ENCODE measurements at places on chromosomes 7 and 10. TPM values are rescaled to one million over a fixed set of nuclear protein-coding genes. Genes with fewer than 3 reads are reported as not detected.

C7orf57 gene
- total RNA-seq, result 0.66 TPM

MSMB gene
- total RNA-seq, result not detected

GTPBP4 gene
- total RNA-seq, result 147 TPM

FAM20C gene
- total RNA-seq, result 3.6 TPM

HABP2 gene
- total RNA-seq, result not detected

ZPBP gene
- total RNA-seq, result 0.22 TPM

TES gene
- 58.4 TPM for total RNA-seq

DNA sequence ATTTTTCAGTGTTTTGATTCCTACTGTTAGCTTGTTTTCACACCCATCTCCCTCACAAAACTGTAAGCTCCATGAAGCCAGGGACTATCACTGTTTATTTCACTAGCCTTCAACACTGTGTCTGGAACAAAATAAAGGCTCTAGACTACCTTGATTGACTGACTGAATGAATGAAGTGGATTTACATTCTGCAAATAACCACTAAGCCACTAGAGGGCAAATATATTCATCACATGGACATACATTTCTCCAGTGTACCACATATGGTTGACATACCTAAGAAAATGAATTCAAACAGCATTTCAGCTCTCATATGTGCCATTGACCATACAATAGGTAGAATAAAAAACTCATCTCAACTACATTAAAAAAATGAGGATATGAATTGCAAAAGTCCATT is 185.9 kb downstream of the RAB11FIP2 start:
- H3K4me1 ChIP-seq, result no peaks in the 10 kb centered on the region
- no peaks in the 10 kb centered on the region for H3K27me3 ChIP-seq
- H3K4me3 ChIP-seq, result no peak overlapping the region
- no peaks in the 10 kb centered on the region for H3K36me3 ChIP-seq

DNA sequence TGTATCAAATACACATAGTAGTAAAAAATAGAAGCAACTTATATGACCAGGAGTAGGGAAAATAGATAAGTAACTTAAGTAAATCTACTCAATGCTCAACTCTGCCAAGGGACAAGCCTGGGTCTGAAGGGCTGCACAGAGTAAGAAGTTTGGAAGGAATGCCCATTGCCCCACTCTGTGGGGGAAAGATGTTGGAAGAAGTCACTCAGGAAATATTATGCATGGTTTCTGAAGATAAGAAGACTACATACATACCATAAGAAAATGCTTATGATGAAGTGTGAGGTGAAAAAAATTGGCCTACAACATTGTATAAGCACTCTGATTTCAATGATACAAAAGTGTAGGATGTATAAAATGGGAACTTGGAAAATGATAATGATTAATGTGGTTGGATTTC is 54.0 kb downstream of the LAMB4 start:
- H3K36me3 ChIP-seq, result no peaks in the 10 kb centered on the region
- no peak overlapping the region for H3K4me3 ChIP-seq
- no peak overlapping the region for H3K27ac ChIP-seq
- H3K4me1 ChIP-seq, result no peaks in the 10 kb centered on the region

GRCh38 chr10:80684259-80684658 is 146.6 kb downstream of the SH2D4B start:
- no peak overlapping the region for H3K27ac ChIP-seq
- no peaks in the 10 kb centered on the region for H3K27me3 ChIP-seq
- no peak for DNase-seq
- no peaks in the 10 kb centered on the region for H3K4me1 ChIP-seq

- no peaks in the 10 kb centered on the region for H3K27me3 ChIP-seq
- no peaks in the 10 kb centered on the region for H3K36me3 ChIP-seq
- H3K4me3 ChIP-seq, result no peak overlapping the region
- no peak for DNase-seq
These were observed 28.3 kb downstream of the ABCB4 start for GRCh38 chr7:87447116-87447635.

DNA sequence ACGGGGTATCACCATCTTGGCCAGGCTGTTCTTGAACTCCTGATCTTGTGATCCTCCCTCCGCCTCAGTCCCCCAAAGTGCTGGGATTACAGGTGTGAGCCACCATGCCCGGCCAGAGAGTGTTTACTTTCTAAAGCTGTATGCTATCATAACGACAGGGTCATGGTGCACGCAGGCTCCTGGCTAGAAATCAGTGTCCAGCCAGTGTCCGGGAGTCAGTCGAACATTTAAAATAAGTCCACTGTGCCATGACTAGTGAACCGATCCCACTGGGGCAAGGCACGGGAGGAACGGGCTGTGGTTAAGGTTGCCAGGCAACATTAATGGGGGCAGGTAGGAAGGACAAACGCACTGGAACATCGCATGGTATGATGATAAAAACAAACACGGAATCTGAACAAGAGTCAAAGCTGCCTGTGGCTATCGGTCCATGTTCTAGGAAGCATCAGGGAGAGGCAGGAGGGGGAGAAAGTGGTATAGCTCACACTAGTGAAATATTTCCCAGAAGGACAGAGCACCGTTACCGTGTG is 89.0 kb upstream of the SEPHS1 start:
- H3K4me1 ChIP-seq, result peaks cover 15% of the 10 kb centered on the region
- no peak for DNase-seq
- no peaks in the 10 kb centered on the region for H3K36me3 ChIP-seq
- peaks cover 13% of the 10 kb centered on the region for H3K27me3 ChIP-seq

DNA sequence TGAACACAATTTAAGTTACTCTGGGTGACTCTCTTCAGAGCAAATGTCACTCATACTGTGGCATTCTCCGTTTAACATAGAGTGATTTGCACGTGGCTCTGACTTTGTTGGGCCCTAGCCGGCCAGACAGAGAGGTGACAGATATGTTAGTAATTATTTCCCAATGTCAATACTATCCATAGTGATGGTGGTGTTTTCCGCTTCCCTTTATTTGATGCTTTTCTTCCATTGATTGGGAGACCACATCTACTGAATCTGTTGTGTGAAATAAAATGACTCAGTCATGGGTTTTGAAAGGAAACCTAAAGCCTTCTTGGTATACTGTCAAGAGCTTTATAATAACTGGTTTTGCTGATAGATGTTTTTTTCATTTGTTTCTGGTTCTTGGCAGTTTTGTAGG is 7.4 kb downstream of the AVL9 start:
- no peak overlapping the region for H3K4me3 ChIP-seq
- no peak for DNase-seq
- H3K27ac ChIP-seq, result no peak overlapping the region
- no peaks in the 10 kb centered on the region for H3K27me3 ChIP-seq

Measured in CD8-positive, alpha-beta memory T cell (primary cell).